Esophagus squamous epithelium (tissue), 5 donors: ENCODE measurements at places on chromosomes 6 and 20.

DNA sequence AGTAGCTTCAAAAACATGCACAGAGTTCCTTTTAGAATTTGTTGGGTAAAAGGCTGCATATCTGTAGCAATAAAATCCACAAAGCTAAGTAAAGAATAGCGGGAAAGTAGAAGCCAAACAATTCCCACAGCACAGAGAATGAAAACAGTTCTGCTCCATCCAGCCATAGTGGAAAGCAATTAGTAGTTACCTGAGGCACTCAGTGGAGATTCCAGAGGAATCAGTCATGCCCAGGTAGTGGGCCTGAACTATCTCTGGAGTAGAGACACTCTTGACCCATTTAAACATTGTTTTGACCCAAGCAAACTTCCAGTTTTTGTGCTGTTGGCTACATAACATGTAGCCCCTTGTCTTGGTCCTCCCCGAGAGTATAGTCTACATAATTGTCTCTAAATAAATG, 559.5 kb upstream of the PTCHD4 start:
- no peak for DNase-seq

- no peak for DNase-seq
Measured at GRCh38 chr6:168496997-168497331, 56.0 kb downstream of the SMOC2 start.

- no peak for DNase-seq
Measured at GRCh38 chr6:136411453-136412354, 122.1 kb upstream of the BCLAF1 start.

- no peak for DNase-seq
Measured at GRCh38 chr20:59273739-59274357, 26.6 kb upstream of the EDN3 start.

GRCh38 chr6:26198722-26199056, 111.5 kb downstream of the HFE start:
- DNase-seq: no peak
